ENCODE measurements at places on chromosomes 13 and 19. TPM values are rescaled to one million over a fixed set of nuclear protein-coding genes. Genes with fewer than 3 reads are reported as not detected.
A peak's percentile ranks its signal among the peaks of the same experiment; 100 is the strongest.

Gene TECR
- total RNA-seq, result 189 TPM

DNA sequence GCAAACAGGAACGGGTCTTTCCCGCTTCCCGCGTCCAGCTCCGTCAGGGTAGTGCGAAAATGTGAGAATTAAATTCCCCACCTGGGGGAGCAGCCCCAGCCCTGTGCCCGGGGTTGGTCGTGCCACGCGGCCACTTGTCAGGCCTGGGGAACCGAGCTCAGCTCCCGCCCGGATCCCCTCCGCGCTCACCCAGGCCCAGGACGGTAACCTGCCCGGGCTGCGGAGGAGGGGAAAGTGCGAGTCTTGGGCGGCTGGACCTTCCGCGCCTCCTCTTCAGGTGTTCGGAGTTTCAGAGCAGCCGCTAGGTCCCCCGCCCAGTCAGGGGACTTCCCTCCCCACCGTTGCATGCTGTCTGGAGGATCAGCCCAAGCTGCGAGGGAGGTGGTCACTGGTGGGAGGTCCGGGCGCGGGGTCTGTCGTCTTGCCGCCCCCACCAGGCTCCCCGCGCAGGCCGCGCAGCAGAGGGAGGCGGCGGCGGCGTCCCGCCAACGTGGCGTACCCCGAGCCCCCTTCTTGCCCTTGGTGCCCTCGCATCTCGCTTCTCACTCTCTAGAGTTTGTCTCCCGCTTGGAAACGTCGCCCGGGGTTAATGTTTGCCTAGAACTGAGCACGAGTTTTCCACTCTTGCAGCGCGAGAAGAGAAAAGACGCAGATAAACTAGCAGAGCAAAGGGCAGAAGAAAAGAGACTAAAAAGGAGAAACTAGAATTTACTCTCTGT lies 8.1 kb downstream of the URAD start:
- no peak for DNase-seq

- no peak for DNase-seq
These were observed 1.3 kb upstream of the CCNE1 start for GRCh38 chr19:29810504-29810871.

DNA sequence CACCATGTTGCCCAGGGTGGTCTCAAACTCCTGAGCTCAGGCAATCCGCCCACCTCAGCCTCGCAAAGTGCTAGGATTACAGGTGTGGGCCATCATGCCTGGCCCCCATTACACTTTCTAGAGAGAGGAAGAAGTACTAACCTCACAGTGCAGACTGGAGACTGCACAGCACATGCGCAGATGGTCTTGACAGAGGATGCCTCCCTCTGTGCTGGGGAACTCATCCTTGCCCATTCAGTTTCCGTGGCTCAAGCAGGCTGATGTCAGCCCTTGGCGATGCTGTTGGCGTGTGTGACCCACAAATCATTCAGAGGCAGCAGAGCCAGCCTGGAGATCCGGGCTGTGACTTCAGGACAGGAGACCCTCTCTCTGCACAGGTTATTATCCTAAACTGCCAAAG lies 14.6 kb upstream of the FFAR2 start:
- no peak for DNase-seq

Gene ZNF681
- total RNA-seq, result 0.07 TPM

Gene ICAM4
- 1.5 TPM for total RNA-seq

DNA sequence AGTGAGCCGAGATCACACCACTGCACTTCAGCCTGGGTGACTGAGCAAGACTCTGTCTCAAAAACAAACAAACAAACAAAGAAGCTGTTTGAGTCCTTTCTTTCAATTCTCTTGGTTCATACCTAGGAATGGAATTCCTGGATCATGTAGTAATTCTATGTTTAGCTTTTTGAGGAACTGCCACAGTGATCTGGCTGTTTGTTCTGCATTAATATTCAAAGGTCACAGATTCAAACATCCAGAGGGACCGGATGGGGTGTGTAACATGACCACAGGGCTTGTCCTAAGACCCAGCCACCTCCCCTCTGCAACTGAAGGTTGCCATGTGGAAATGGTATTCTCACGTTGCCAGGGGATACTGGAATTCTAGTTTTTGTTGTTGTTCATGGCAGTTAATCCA lies 10.2 kb downstream of the COLGALT1 start:
- no peak for DNase-seq

GRCh38 chr13:111042661-111043226 lies 72.4 kb upstream of the ARHGEF7 start:
- DNase-seq, result no peak

DNA sequence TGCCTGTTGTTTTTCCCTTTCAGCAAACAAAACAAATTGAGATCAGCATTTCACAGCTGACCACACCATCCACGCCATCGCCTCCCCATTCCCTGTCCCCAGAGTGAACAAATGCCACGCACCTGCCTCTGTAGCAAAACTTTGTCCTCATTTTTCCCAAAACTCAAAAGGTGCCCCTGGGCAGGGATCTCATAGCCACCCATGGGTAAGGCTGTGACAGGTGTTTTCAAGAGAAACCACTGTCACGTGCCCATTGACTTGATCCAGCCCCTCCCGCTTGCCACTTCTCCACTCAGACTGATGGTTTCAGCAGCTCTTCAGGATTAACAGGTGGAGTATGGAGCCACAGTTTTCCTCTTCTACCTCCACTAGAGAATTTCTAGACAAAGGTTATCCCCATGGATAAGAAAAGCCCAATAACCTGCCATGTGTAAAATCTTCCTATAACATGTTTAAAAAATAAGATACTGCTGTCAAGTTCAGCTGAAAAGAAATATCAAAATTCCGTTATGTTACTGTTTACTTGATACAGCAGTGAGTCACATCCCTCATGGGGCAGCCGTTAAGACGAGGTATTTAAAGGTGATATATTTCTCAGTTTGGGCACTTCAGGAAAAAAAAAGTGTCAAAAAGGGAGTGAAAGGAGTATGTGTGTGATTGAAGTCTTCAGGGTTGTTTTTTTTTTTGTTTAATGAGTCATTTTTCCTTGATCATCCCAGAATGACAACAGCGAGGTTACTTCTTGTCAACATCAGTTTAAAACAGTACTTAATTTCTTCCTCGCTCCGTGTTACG lies 63.5 kb upstream of the GPR183 start:
- no peak for DNase-seq

GRCh38 chr13:66128692-66129269 lies 1101.4 kb downstream of the PCDH9 start:
- no peak for DNase-seq

DNA sequence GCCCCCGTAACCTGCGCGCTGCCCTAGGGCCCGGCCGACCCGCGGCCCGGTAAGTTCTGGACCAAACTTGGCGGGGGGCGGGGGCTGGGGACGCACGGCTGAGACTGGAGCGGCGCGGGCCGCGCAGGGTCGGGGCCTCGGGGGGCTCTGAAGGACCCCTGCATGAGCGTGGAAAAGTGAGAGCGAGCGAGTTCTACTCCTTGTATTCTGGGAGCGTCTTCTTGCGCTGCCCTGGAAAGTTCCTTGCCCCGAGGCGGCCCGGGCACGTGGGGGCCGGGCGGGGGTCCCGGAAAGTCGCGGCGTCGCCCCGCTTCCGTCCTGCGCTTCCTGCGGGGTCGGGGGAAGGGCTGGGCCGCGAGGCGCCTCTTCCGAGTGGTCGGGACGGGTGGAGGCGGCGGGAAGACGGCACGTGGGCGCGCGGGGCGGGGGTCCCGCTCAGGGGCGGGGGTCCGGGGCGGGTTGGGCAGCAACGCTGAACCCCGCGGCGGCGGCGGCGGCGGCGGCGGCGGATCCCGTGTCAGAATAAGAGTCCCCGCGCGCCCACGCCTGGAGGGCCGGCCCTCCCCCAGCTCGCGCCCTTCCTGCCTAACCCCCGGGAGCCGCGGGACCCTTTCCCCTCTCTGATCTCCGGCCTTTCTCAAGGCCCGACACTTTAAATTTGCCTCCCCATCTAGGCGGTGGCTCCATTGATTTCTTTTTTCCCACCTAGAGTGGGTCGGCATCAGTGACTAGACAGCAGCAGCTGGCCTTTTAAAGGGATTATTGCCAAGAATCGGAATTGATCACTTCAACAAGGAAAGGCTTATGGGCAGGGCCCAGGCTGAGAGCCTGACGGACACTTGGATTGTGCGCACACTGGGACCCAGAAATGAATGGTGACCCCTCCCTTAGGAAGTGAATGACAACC lies 749 bp downstream of the GATAD2A start:
- DNase-seq, result peak; percentile 62

Gene CTXN1
- total RNA-seq, result 71.7 TPM

DNA sequence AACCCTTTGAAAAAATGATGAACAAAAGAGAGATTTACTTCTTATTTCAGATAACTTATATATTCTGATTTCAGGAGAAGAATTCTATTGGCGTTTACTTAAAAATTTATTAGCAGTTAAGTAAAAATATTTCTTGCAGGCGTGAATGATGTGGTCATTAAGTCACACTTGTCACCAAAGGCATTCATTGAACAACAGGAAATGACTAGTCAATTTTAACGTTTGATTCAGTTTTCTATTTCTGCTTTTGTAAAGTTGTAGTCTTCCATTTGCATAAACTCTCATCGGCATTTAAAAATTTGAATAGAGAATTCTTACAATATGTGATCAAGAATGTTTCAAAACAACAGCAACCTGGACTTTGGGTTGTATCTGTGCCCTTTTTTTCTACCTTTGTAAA lies 83.4 kb downstream of the GPR12 start:
- DNase-seq, result no peak

- DNase-seq, result no peak
These were observed 1850.4 kb downstream of the OLFM4 start for GRCh38 chr13:54879036-54879435.

Gene CD79A
- 14.4 TPM for total RNA-seq
